ENCODE measurements at places on chromosomes 3 and 15. TPM values are rescaled to one million over a fixed set of nuclear protein-coding genes. Genes with fewer than 3 reads are reported as not detected.

DNA sequence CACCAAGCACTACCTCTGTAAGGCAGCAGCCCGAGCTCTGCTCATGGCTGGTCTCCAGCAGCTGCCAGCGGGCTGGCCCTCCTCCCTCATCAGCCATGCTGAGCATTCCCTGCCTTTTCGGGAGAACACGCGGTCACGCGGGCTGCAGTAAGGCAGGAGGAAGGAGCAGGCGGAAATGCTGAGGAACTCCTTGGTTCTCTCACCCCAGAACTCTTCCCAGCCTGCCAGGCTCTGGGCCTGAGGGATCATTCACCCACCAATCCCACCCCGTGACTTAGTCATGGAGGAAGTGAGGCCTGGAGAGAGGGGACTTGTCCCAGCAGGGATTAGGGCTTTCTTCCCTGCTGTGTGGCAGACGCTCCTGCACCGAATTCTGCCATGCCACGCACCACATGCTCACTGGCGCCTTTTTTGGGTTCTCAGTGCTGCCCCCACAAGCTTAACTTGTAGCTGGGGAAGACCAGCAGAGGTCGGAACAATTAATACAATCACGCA is 42.9 kb upstream of the RPL32 start:
- peak; percentile 61 for DNase-seq

GRCh38 chr3:54954521-54954920 is 26.7 kb upstream of the LRTM1 start:
- no peak for DNase-seq

GRCh38 chr15:49084285-49084570 is 38.0 kb upstream of the SECISBP2L start:
- DNase-seq, result no peak

DNA sequence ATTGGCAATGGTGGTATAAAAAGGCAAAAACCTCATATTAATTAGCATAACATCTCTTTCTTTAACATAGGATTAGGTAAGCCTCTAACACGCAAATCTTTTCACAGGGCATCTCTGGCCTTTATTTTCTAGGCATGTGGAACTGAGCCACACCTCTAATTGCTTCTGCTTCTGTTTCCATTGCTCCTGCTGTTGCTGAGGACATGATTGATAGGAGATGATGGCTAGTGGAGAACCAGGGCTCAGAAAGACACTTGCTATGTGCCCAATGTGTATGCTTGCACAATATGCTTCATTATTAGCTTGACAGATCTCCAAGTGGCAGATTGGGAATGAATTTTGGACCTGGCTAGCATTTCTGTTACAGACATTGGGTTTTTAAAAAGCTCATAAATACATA is 114.5 kb downstream of the EPHA3 start:
- DNase-seq, result no peak

DNA sequence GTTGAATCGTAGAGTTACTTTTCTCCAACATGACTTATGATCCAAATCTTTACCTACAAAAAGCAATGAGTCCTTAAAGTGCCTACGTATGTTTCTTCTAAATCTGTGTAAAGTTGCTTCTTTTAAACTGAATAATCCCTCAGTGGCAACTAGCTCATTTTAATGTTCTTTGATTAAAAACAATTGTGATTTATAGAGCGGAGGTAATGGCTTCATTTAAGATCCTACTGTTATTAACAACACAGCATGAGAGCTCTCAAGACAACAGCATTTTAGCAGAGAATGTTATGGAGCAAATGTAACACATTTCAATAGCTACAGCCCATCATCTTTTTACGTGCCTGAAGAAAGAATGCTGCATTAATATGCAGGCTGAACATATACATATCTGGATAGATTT is 55.3 kb upstream of the VGLL3 start:
- no peak for DNase-seq

Gene TUBGCP5
- 28.5 TPM for total RNA-seq

Gene CCR9
- total RNA-seq, result not detected

Gene AAGAB
- total RNA-seq, result 68.2 TPM

Gene SNTN
- total RNA-seq, result not detected
